ENCODE measurements at places on chromosomes 11 and 22.
A peak's percentile ranks its signal among the peaks of the same experiment; 100 is the strongest.

- H3K27me3 ChIP-seq: no peaks in the 10 kb centered on the region
- peaks cover 23% of the 10 kb centered on the region for H3K4me1 ChIP-seq
- H3K27ac ChIP-seq: no peak overlapping the region
- H3K4me3 ChIP-seq: no peak overlapping the region
- no peaks in the 10 kb centered on the region for H3K36me3 ChIP-seq
Measured at GRCh38 chr11:444396-445144, 2.8 kb upstream of the ANO9 start.

GRCh38 chr11:32436751-32437494 is 1.6 kb upstream of the WT1 start:
- H3K36me3 ChIP-seq: peaks cover 3% of the 10 kb centered on the region
- peak overlapping the region; percentile 56 for H3K4me3 ChIP-seq
- no peak overlapping the region for H3K27ac ChIP-seq
- H3K27me3 ChIP-seq: peaks cover 12% of the 10 kb centered on the region

DNA sequence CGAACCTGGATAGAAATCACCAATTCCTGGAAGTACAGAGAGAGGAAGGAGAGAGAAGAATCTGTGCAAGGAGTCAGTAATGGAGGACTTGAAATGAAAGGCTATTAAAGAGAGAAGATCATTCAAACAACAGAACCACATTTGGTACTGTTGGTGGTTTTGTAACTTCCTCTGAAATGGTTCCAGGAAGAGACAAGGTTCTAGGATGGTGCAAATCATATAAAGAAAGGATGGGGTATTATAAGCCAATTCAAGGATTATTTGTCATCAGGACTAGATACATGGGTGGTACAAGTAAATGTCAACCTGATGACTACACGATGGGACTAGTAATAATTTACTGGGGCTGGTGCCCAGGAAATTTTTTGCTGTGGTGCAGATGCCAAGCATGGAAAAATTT is 28.9 kb upstream of the TMA7B start:
- peaks cover 5% of the 10 kb centered on the region for H3K27me3 ChIP-seq
- H3K36me3 ChIP-seq: no peaks in the 10 kb centered on the region
- H3K4me1 ChIP-seq: peaks cover 8% of the 10 kb centered on the region
- no peak for DNase-seq
- H3K27ac ChIP-seq: no peak overlapping the region

DNA sequence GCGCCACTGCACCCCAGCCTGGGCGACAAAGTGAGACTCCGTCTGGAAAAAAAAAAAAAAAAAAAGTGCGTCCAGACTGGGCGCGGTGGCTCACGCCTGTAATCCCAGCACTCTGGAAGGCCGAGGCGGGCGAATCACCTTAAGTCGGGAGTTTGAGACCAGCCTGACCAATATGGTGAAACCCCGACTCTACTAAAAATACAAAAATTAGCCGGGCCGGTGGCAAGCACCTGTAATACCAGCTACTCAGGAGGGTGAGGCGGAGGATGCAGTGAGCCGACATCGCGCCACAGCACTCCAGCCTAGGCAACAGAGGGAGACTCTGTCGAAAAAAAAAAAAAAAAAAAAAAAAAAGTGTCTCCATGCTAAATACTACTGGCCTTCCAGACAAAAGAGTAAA is 1.3 kb downstream of the USP28 start:
- no peak overlapping the region for H3K27ac ChIP-seq
- H3K36me3 ChIP-seq: no peaks in the 10 kb centered on the region
- peak; percentile 7 for DNase-seq
- peaks cover 13% of the 10 kb centered on the region for H3K4me1 ChIP-seq

DNA sequence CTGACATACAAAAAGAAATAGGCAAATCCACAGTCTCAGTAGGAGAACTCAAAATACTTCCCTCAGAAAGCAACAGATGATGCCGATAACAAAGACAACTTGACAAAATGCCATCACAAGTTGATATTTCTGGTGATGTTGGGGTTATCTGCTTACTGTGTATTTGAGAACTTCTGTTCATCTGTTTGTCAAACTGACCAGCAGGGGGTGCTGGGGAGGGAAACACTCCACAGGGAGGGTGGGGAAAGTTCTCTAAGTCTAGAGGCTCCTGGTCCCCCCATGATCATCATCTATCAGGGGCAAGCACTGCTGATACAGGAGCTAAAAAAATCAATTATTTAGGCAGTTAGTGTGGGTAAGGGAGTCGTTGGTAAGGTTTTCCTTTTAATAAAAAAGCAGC is 19.2 kb downstream of the GLYATL1 start:
- no peaks in the 10 kb centered on the region for H3K4me1 ChIP-seq
- peak; percentile 86 for DNase-seq
- H3K27ac ChIP-seq: no peak overlapping the region
- H3K36me3 ChIP-seq: no peaks in the 10 kb centered on the region
- H3K4me3 ChIP-seq: no peak overlapping the region

- H3K36me3 ChIP-seq: no peaks in the 10 kb centered on the region
- H3K4me1 ChIP-seq: peaks cover 23% of the 10 kb centered on the region
- no peak for DNase-seq
Measured at GRCh38 chr11:66124564-66124963, 54.5 kb downstream of the PACS1 start.

GRCh38 chr11:2932850-2933251 is 3.6 kb upstream of the PHLDA2 start:
- peak; percentile 95 for DNase-seq
- H3K4me1 ChIP-seq: peaks cover 45% of the 10 kb centered on the region
- H3K27me3 ChIP-seq: peaks cover 23% of the 10 kb centered on the region
- peak overlapping the region; percentile 40 for H3K27ac ChIP-seq
- no peak overlapping the region for H3K4me3 ChIP-seq
- no peaks in the 10 kb centered on the region for H3K36me3 ChIP-seq

GRCh38 chr11:6362185-6362872 is 27.9 kb upstream of the SMPD1 start:
- no peak overlapping the region for H3K4me3 ChIP-seq
- no peak overlapping the region for H3K27ac ChIP-seq
- no peak for DNase-seq
- no peaks in the 10 kb centered on the region for H3K36me3 ChIP-seq
- no peaks in the 10 kb centered on the region for H3K27me3 ChIP-seq
- no peaks in the 10 kb centered on the region for H3K4me1 ChIP-seq

GRCh38 chr11:128582496-128583366 is 4.6 kb downstream of the ETS1 start:
- H3K4me3 ChIP-seq: no peak overlapping the region
- no peaks in the 10 kb centered on the region for H3K27me3 ChIP-seq
- no peaks in the 10 kb centered on the region for H3K36me3 ChIP-seq
- peak; percentile 36 for DNase-seq

DNA sequence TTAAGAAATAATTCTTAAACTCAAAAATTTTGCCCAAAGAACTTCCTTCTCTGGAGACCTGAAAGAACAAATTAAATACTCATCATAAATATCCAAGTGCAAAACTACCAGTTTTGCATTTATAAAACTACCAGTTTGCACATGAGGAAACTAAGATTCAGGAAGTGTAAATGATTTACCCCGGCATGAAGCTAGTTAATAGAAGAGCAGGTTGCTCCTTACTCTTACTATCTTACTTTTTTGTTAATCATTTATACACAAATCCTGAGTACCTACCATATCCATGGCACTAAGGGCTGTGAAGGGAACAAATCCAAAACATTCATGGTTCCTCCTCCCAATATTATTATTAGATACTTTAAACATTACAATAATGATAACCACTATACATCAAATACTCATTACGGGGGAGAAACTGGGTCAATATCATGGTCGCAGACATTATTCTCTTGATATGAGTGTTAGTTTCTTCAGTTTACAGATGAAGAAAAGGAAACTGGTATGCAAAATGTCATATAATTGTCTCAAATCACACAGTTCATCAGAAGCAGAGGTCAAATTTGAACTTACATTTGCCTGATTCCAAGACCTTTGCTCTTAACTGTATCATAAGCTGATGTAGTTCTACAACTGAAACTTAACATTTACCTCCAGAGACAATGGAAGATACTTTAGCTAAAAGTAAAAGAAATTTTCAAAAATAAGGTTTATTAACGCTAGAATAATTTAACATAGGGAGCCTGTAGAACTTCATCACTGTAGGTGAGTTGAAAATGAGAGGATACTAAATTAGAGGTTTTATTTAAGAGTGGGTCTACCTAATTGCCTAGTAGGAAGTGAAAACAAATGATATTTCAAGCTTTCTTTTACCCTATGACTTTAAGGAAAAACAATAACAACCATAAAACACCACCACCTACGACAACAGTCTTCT is 74.5 kb downstream of the FAM76B start:
- no peak overlapping the region for H3K4me3 ChIP-seq
- H3K27me3 ChIP-seq: no peaks in the 10 kb centered on the region
- peaks cover 28% of the 10 kb centered on the region for H3K4me1 ChIP-seq
- H3K27ac ChIP-seq: no peak overlapping the region

- H3K27ac ChIP-seq: no peak overlapping the region
- H3K36me3 ChIP-seq: no peaks in the 10 kb centered on the region
- no peak for DNase-seq
- H3K4me1 ChIP-seq: no peaks in the 10 kb centered on the region
- no peaks in the 10 kb centered on the region for H3K27me3 ChIP-seq
Measured at GRCh38 chr11:101944923-101945322, 28.6 kb upstream of the ANGPTL5 start.

DNA sequence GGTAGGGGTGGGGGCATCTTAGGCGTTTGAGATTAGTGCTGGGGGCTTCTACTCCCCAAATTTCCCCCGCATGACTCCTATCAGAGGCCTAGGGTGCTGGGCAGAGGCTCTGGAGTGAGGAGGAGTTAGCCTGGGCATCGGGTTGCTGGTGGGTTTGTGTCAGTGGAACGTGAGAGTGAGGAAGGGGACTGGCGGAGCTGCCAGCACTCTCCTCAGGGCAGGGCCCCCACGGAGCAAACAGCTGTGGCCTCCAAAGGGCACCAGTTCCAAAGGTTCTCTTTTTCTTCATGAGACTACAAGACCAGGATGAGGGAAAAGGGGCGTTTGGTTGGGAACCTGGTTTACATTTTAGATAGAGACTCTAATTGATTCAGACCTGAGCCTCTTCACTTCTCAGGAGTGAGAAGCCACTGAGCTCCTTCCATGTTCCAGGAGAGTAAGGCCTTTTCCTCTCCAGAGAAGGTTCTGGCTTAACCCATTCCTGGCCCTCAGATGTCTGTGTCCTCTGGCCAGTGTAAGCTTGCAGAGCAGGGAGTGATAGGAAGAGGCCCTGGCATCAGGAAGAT is 35.6 kb upstream of the CDON start:
- no peaks in the 10 kb centered on the region for H3K36me3 ChIP-seq
- H3K4me1 ChIP-seq: no peaks in the 10 kb centered on the region
- no peak for DNase-seq
- no peak overlapping the region for H3K4me3 ChIP-seq
- no peak overlapping the region for H3K27ac ChIP-seq

DNA sequence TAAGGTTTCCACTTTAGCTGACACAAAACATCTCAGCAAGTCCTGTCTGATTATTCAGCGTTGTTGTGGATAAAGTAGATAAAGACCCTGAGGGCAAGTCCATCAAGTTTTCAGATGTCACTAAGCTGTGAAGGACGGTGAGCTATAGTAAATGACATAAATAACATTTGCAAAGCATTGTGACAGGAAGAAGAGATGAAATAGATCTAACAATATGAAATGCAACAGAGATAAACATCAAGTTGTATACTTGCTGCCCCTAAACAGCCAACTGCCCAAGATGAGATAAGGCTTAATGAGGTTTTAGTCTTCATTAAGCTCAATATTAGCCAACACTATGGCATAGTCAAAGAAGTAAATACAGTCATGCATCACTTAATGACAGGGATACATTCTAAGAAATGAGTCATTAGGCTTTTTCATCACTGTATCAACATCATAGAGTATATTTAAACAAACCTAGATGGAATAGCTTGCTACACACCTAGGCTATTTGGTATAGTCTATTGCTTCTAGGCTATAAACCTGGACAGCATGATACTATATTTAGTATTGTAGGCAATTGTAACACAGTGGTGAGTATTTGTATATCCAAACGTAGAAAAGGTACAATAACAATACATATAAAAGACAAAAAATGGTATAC is 625.1 kb upstream of the ANO5 start:
- peaks cover 13% of the 10 kb centered on the region for H3K4me1 ChIP-seq
- DNase-seq: no peak
- no peaks in the 10 kb centered on the region for H3K27me3 ChIP-seq
- no peaks in the 10 kb centered on the region for H3K36me3 ChIP-seq
- H3K4me3 ChIP-seq: no peak overlapping the region
- H3K27ac ChIP-seq: no peak overlapping the region

DNA sequence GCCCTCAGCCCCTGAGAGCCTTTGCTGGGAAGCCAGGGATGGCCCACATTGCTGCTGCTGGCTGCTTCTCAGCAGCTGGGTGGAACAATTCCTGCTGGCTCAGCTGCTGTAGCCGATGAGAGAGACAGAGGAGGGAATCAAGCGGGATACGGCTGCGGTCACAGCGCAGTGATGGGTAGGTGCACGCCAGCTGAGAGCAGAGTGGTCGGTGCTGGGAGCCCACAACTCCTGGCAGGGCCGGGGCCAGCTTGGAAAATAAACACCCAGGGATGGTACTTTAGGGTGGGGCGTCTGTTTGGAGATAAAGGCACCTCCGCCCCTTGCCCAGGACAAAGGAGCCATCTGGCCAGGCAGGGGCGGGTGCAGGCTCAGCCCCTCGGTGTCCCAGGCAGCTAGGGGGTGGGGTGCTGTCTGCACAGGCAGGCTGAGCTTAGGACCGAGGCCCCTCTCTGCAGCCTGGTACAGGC is 480.5 kb downstream of the MIAT start:
- peaks cover 25% of the 10 kb centered on the region for H3K4me1 ChIP-seq
- DNase-seq: no peak
- no peak overlapping the region for H3K27ac ChIP-seq
- no peak overlapping the region for H3K4me3 ChIP-seq
- no peaks in the 10 kb centered on the region for H3K27me3 ChIP-seq

DNA sequence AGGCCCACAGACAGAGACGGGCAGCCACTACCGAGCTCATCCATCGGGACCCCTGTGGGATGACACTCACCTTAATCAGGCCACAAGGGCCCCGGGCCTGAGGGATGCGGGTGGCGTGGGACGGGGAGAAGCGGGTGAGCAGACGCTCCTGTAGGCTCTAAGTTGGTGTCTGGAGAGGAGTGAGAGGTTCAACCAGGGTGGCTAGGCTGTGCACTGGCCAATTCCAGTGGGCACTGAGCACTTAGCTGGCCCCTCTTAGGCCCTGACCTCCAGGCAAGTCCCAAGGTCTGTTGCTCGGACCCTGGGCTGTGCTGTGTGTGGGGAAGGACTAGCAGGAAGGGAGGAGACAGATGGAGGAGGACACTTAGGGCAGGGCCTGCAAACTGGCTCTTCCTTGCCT is 139.3 kb downstream of the ST3GAL4 start:
- no peak overlapping the region for H3K27ac ChIP-seq
- no peaks in the 10 kb centered on the region for H3K36me3 ChIP-seq
- peaks cover 4% of the 10 kb centered on the region for H3K27me3 ChIP-seq
- DNase-seq: no peak

- H3K27me3 ChIP-seq: no peaks in the 10 kb centered on the region
- H3K4me1 ChIP-seq: peaks cover 74% of the 10 kb centered on the region
- DNase-seq: no peak
- no peaks in the 10 kb centered on the region for H3K36me3 ChIP-seq
- no peak overlapping the region for H3K4me3 ChIP-seq
Measured at GRCh38 chr22:24507716-24508115, 12.6 kb downstream of the UPB1 start.

DNA sequence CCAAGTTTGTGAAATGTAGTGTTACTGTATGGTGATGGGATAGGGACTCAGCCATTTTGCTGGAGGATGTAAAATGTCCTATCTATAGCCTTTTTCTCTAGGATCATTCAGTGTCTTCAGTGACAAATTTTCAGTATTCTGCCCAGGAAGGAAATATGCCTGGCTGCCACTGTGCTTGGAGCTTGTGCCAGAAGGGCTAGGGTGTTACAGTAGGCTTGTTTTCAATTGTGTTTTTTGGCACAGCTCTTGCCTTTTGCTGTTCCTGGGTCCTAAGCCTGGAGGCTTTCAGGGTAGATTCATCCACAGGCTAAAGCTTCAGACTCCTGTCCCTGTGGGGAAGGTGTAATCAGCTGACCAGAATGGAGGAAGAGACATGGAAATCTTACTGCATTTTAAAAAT is 22.0 kb upstream of the PHOX2A start:
- H3K36me3 ChIP-seq: no peaks in the 10 kb centered on the region
- no peak for DNase-seq
- no peaks in the 10 kb centered on the region for H3K4me1 ChIP-seq

Data from common myeloid progenitor, CD34-positive (primary cell).